AG09309 (cell line): ENCODE measurements at places on chromosomes 4 and X.

GRCh38 chrX:77223046-77223445 lies 224.1 kb upstream of the FGF16 start:
- no peak for DNase-seq

- no peak for DNase-seq
Measured at GRCh38 chr4:15270201-15270600, 157.6 kb upstream of the C1QTNF7 start.

GRCh38 chr4:15035159-15035558 lies 32.9 kb downstream of the CPEB2 start:
- DNase-seq, result no peak

DNA sequence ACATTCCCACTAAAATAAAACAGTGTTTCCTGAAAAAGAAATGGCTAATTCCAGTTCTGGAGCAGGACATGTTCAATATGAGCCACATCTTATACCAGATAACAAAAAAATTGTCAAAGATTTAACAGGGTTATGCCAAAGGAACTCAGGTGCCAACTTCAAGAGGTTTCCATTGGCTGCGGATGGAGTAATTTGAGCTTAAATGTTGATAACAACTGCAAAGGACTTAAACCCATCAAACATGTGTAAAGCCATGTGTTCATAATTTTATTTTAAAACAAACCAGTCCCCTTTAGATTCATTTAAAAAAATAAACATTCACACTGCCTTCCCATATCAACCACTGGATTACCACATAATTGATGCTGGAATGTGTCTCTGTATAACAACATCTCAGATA lies 156.4 kb upstream of the PCDH18 start:
- no peak for DNase-seq

- no peak for DNase-seq
Measured at GRCh38 chr4:7187691-7188090, 4.6 kb upstream of the SORCS2 start.
